NCI-H2107 (cell line): ENCODE measurements at places on chromosomes 4 and X.

- DNase-seq = no peak
Measured at GRCh38 chr4:5760246-5760645, 49.2 kb downstream of the EVC start.

- no peak for DNase-seq
Measured at GRCh38 chr4:168099195-168099594, 6.9 kb downstream of the ANXA10 start.

GRCh38 chr4:81319657-81320056 lies 104.6 kb upstream of the PRKG2 start:
- DNase-seq = no peak

GRCh38 chr4:8676676-8677075 lies 84.1 kb downstream of the CPZ start:
- no peak for DNase-seq

DNA sequence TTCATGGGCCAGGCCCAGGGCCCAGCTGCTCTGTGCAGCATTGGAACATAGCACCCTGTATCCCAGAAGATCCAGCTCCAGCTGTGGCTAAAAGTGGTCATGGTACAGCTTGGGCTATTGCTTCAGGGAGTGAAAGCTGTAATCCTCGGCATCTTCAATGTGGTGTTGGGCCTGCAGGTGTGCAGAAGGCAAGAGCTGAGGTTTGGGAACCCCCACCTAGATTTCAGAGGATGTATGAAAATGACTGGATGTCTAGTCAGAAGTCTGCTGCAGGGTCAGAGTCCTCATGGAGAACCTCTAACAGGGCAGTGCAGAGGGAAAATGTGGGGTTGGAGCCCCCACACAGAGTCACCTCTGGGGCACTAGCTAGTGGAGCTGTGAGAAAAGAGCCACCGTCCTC lies 341.7 kb downstream of the PPP3CA start:
- DNase-seq = no peak
